Activated CD8-positive, alpha-beta memory T cell treated with anti-CD3 and anti-CD28 coated beads, Interleukin-2, amount 50 U/mL, for 48 hours (primary cell): ENCODE measurements at places on chromosomes 4 and X.

DNA sequence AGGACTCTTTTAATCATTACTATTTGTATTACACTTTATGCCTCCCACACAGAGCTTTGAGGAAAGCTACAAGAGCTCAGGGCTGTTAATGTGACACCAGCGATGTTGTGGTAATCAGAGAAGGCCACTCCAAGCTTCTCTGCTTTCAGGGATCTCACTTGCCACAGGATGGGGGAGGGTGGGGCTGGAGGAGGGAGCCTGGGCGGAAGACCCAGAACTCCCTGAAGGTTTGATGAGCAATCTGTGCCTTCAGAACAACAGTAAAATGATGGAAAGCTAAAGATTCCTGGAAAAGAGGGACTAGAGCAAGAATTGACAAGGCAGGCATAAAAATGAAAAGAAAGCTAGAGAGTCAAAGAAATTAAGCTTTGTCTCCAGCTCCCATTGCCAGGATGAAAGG, 75.6 kb downstream of the MAML3 start:
- DNase-seq, result no peak

DNA sequence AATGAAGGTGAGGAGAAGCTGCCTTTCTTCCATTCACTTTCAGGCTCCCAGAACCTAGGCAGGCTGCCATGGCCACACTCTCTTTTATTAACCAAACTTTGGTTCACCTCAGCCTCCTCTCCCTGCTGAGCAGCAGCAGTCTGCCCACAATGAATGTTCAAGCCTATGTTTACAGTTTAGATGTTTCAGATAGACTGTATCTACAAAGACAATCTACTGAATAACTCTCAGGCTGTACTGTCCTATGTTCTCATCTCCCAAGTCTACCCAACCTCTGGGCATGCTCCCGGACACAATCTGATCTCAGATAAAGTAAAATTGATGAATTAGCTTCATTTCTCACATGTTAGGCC, 59.2 kb upstream of the TMEM164 start:
- DNase-seq, result no peak

GRCh38 chrX:134679221-134679620, 20.9 kb upstream of the PLAC1 start:
- DNase-seq, result no peak

- no peak for DNase-seq
These were observed 221.1 kb downstream of the PTTG2 start for GRCh38 chr4:38181286-38181685.

- DNase-seq, result no peak
These were observed 945.0 kb upstream of the INTU start for GRCh38 chr4:126687655-126688358.

- DNase-seq, result no peak
These were observed 924.3 kb upstream of the DIAPH2 start for GRCh38 chrX:95760356-95760755.

DNA sequence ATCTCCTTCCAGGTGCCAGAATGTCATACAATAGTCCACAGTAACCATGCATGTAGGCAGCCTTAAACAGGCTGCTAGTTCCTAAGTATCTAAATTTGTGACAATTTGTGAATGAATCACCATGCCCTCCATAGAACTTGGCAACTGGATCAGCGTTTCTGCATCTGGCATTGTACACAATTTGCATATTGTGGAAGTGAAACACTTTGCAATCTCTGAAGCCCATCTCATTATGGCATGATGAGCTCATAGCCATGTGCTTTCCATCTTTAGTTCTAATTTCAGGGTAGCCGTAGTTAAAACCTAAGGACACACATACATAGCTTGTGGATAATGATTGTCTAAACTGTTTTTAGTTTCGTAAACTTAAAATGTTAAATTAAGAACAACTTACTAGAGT, 573.6 kb downstream of the PPP4R3C start:
- no peak for DNase-seq

GRCh38 chr4:82823062-82823461, 24.5 kb upstream of the SCD5 start:
- no peak for DNase-seq
